ENCODE measurements at places on chromosomes 3 and 15.

- no peak for DNase-seq
- no peak overlapping the region for H3K27ac ChIP-seq
- no peak overlapping the region for H3K4me3 ChIP-seq
- H3K4me1 ChIP-seq: no peaks in the 10 kb centered on the region
Measured at GRCh38 chr3:170485696-170486095, 67.0 kb downstream of the CLDN11 start.

DNA sequence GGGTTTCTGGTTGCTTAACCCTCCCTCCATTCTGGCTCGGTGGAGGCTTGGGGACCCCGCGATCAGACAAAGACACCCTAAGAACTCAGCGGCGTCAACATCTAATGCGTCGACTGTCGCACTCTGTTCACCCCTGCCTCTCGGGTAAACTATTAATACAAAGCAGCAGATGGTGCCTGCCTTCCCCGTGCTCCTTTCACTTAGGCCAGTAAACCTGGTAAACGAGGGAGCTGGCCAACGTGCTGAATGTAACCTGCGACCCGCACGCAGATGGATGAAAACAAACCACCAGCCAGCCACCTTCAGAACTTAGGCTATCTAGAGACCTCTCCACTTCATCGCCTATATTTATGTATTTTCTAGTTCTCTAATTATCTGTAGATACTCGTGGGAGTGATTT lies 848 bp upstream of the CADPS start:
- H3K4me1 ChIP-seq: peaks cover 14% of the 10 kb centered on the region
- H3K27me3 ChIP-seq: no peaks in the 10 kb centered on the region
- H3K4me3 ChIP-seq: no peak overlapping the region
- H3K36me3 ChIP-seq: no peaks in the 10 kb centered on the region

GRCh38 chr3:172312001-172312400 lies 136.3 kb downstream of the GHSR start:
- H3K36me3 ChIP-seq: no peaks in the 10 kb centered on the region
- no peak for DNase-seq
- H3K27me3 ChIP-seq: no peaks in the 10 kb centered on the region
- H3K4me1 ChIP-seq: peaks cover 4% of the 10 kb centered on the region

GRCh38 chr3:197364410-197365071 lies 66.1 kb upstream of the DLG1 start:
- no peaks in the 10 kb centered on the region for H3K36me3 ChIP-seq
- no peaks in the 10 kb centered on the region for H3K27me3 ChIP-seq
- H3K4me1 ChIP-seq: no peaks in the 10 kb centered on the region
- no peak overlapping the region for H3K27ac ChIP-seq
- DNase-seq: no peak

DNA sequence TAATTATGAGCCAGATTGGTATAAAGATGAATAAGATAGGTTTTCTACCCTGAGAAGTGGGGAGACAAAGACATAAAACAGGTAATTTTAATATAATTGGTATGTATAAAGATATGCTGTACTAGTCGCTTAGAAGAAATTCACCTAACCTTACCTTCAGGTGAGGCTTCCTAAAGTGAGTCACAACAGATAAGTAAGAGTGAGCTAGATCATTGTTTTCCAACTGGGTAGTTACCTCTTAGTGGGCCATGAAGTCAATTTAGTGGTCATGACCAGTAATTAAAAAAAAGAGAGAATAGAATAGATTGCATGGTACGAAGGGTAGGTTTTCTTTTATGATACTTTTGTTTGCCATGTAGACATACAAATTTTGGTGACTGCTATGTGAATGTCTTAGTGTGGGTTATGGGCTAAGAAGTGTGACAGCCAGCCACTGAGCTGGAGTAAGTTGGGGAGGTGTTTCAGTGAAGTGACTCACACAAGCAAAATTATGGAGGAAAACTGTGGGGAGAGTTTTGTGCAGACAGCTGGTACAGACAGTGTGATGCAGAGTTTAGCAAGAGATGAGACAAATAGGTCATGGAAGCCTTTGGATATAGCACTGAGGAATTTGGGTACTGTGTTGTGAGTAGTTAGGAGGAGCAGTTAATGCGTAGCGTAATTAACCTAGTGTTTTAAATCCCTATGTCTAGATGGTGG lies 8.2 kb downstream of the TRNT1 start:
- no peak overlapping the region for H3K27ac ChIP-seq
- no peak overlapping the region for H3K4me3 ChIP-seq
- DNase-seq: no peak
- H3K4me1 ChIP-seq: no peaks in the 10 kb centered on the region
- no peaks in the 10 kb centered on the region for H3K27me3 ChIP-seq

Measured in uterus (tissue), 4 donors.